Activated naive CD4-positive, alpha-beta T cell treated with anti-CD3 and anti-CD28 coated beads, Interleukin-2, amount 10 ng/mL, durations not matched to agents 7 days and 5 days (primary cell): ENCODE measurements at places on chromosomes 16 and 17.

DNA sequence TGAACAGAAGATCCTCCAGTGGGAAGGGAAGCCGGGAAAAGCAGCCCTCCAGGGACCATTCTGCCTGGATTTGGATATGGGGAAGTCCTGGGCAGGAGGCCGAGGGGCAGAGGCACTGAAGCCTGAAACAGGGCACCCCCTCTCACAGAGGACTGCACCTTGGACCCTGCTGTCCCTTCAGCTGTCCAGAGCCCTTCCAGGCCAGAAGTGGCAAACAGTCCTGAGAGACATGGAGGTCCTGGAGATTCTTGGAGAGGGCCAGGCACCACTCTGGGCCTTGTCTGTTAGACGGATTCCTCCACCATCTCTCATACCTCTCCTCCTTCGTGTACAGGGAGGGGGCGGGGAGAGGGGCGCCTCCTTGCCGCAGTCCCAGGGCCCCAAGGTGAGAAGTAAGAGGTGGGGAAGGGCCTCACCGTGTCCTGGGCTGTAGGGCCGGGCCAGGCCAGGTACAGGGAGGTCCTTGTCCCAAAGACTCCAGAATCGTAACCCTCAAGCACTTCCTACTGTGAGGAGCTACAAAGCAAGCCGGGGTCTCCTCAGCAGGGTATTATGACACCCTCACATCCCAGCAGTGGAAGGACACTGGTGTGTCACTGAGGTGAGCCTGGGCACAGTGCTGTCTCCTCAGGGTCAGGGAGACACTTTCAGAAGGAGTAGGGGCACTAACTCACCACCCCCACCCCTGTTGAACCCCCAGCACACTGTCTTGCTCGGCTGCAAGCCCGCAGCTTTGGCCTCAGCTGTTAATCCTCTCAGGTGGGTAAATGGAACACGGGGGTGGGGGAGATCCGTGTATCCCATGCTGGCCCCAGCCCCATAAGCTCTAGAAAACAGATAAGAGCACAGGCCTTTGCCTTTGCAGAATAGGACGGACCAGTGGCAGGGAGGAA is 16.6 kb upstream of the TBX2 start:
- no peak for DNase-seq

DNA sequence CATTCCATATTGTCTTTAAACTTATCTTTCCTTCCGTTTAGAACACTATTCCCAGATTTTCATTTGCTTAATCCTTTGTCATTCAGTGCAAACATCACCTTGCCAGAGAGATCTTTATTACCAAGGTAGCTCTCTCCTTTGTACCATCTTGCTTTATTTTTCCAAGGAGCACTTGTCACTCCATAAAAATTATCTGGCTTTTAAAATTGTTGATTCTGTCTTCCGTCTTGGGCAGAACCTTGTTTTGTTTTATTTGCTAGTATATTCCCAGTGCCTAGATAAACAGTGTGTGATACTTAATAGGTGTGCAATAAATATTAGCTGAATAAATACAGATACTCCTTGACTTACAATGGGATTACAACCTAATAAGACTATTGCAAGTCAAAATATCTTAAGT is 327.7 kb downstream of the UTP18 start:
- no peak for DNase-seq

- no peak for DNase-seq
Measured at GRCh38 chr16:84937196-84938005, 73.9 kb downstream of the ZDHHC7 start.

DNA sequence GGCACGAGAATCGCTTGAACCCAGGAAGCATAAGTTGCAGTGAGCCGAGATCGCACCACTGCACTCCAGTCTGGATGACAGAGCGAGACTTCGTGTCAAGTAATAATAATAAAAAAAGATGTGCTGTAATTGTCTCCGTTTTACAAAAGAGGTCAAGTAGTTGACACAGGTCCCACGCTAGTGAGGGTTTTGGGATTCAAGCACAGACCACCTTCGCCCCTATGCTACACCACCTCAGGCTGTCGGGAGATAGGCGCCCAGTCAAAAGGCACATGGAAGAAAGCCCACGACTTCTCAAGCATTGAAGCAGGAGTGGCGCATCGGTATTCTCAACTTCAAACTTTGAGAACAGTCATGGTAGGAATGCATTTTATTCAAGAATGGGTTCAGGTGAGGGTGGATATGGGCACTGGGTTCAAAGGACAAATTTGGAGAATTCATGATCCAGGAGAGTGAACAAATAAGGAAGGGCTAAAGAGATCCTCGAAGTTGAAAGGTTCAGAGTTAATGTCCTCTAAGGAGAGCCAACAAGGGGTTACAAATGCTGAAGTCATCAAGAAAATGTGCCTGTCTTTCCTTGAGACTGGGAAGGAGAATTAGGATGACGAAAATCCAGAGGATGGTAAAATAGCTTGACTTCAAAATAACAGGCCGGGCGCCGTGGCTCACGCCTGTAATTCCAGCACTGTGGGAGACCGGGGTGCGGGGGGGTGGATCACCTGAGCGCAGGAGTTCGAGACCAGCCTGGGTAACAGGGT is 1.4 kb upstream of the AMZ2 start:
- no peak for DNase-seq

DNA sequence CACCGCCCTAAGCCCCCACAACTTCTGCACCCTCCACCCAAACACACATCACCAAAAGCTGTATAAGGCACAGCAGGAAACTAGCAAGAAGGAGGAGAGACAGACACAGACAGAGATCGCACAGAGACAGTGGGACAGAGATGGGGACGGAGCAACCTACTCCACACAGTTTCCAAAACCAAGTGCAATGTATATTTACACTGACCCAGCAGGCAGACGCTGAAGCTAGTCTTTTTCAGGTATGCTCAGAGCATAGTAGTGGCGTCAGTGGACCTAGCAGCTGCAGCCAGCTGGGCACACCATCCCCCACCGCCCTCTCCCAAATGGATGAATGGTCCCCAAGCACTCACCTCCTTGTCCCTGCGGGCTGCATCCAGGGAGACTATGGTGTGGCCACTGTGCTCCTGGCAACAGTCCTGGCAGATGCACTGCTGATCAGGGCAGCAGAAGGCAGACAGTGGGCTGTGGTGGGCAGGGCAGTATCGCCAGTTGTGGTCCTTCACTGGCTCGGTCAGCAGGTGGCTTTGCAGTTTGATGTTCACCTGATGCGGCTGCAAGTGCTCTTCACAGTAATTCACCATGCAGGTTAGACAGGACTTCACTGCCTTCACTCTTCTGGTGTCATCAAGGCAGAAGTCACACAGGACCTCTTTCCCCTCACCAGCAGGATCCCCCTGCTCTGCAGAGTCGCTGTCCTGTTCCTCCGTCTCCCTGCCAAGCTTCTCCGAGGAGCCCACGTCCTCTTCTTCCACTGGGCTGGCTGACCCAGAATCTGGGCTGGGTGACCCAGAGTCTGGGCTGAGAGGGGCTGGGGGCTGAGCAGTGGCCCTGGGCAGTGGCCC is 31.5 kb upstream of the FBXW10B start:
- no peak for DNase-seq

DNA sequence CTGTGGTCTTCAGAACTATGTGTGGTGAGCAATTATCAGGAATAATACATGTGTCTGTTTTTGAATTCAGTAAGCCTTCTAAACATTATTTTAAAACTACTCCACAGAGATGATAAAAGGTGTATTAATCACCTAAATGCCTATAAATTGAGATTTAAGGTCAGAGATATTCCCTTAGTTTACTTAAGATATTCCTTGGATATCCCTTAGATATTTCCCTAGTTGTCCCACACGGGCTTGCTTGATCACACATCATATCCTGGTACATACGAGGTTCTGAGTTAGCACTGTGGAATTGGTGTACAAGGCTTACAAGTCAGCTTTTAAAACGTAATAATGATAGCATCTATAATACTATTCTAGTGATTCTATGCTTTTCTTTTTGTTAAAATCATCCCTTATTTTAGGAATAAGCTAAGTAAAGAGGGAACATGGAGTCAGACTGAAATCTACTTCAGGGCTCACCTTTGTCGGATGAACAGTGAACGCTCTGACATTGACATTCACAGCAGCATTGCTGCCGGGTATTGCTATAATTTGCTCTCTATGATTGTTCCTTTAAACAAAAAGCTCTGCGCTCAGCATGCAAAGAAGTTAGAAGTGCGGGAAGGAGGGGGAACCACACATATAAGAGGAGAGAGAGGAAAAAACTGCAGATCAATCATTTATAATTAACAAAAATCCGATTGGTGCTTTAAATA is 136.5 kb downstream of the SKAP1 start:
- no peak for DNase-seq
